ENCODE measurements at places on chromosomes 6 and 20.

- no peak for DNase-seq
Observed at GRCh38 chr6:99111590-99111989, 163.8 kb upstream of the FBXL4 start.

DNA sequence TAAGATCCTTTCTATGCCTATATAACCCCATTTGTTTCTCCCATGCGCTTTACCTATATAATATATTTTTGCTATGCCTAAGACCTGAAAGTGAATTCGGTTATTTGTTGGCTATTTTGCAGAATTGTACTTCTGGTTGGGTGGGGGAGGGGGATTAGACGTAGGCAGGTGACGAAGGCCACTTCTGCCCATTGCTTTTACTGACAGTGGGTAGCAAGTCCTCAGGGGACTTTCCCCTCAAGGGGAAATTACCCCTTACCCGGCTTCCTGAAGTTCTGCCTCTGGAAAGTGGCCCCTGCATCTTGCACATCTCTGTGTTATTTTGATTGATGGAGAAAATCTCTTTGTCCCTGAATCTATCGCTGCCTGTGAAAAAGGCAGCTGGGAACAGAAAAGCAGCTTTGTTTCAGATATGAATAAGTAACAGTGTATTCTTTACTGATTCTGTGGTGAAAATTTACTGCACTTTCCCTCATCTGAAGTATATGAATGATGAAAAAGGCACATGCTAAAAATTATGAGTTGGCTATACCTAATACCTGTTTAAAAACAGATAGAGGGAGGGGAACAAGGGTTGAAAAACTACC, 133.9 kb downstream of the UTRN start:
- no peak for DNase-seq

DNA sequence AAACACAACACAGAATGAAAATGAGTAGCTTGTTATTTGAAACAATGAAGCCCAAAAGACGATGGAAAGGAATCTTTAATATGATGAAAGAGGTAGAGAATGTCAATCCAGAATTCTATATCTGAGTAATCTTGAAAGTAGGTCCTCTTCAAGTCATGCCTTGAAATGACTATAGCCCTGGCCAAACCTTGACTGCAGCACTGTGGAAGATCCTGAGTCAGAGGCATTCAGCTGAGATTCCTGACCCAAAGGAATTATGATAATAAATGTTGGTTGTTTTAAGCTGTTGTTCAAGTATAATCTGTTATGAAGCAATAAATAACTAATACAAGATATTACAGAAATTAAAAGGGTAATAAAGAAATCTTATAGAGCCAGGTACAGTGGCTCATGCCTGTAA, 64.8 kb downstream of the IBTK start:
- DNase-seq: no peak

DNA sequence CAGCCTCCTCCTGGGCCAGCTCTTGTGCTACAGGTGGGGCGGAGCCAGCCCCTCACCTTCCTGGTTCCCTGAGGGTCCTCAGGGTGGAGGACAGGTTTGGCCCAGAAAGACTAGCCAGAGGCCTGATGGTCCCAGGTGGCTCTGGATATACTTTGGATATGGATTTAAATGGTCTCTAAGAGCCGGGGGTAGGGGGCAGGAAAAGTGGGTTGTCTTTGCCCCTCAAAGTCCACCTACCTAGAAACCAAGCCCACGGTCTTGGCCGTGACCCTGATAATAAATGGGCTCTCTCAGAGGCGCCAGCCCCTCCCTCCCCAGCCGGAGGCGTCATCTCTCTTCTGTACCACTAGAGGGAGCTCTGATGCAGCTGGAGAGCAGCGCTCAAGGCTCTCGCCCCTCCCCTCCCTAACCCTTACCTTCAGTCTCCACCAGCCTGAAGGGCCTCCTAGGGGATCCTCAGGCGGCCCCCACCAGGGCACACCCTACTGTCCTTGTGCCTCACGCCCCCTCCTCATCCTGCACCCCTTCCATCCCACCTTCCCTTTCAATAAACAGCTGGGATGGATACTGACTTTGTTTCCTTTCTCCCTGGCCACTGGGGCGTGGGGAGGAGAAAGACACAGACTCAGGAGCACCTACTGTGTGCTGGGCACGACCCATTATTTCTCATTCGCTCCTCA, 7.5 kb downstream of the NRSN2 start:
- peak; percentile 81 for DNase-seq

GRCh38 chr6:3309391-3310050, 50.8 kb downstream of the PSMG4 start:
- peak; percentile 42 for DNase-seq

DNA sequence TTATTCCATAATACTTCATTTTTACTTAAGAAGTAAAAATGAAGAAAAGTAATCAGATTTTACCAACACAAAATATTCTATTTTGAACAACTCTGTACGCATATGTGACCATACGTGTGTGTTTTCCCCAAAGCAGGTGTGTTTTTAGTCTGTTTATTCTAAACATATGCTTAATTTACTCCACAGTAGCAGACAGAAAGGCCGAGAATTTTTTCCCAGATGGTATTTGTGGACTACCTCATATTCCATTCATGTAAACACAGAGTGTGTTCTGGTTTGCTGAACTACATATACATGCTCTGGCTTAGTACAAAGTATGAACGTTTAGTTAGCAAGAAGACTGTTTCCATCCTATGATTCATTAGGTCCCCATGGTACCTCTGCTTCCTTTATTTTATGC, 233.3 kb upstream of the RUNX2 start:
- no peak for DNase-seq

GRCh38 chr20:24017458-24017755, 28.8 kb upstream of the GGTLC1 start:
- DNase-seq: no peak

GRCh38 chr6:1363729-1364572, 25.4 kb upstream of the FOXF2 start:
- no peak for DNase-seq

- DNase-seq: no peak
Observed at GRCh38 chr20:32879538-32879937, 20.8 kb downstream of the EFCAB8 start.

GRCh38 chr20:8293750-8294149, 161.7 kb downstream of the PLCB1 start:
- no peak for DNase-seq

GRCh38 chr6:117548797-117549301, 53.5 kb downstream of the GOPC start:
- no peak for DNase-seq

GRCh38 chr6:138607478-138608433, 108.5 kb upstream of the NHSL1 start:
- no peak for DNase-seq

GRCh38 chr6:116066789-116067188, 6.1 kb upstream of the FRK start:
- DNase-seq: no peak

- peak; percentile 35 for DNase-seq
Observed at GRCh38 chr6:105992315-105992961, 93.7 kb upstream of the PRDM1 start.

DNA sequence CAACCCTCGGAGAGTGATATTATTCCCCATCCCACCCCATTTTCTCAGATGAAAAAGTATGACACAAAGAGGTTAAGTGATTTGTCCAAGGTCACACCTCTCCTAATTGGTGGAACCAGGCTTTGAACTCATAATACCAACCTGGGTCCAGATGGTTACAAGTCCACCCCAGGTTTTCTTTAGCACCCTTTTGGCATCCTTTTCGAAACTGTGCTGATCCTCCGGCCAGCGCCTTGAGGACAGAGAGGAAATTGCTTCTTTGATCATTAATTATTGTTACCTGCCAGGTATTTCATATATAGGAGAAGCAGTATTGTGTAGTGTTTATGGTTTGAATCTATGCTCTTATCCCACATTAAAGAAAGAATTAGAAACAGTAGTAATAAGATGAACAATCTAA, 29.3 kb upstream of the PDYN start:
- DNase-seq: no peak

DNA sequence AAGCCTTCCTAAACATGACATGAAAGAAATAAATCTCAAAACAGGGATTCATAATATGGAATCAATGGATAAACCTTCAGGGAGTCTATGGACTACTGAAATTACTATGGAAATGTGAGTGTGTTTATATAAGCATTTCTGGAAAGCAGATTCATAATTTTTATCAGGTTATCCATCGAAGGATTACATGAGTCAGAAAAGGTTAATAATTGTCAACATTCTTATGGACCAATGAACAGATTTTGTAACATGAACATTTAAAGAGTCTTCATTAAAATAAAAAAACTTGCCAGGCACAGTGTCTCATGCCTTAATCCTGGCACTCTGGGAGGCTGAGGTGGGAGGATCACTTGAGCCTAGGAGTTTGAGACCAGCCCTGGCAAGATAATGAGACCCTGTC, 84.8 kb downstream of the AHI1 start:
- no peak for DNase-seq

DNA sequence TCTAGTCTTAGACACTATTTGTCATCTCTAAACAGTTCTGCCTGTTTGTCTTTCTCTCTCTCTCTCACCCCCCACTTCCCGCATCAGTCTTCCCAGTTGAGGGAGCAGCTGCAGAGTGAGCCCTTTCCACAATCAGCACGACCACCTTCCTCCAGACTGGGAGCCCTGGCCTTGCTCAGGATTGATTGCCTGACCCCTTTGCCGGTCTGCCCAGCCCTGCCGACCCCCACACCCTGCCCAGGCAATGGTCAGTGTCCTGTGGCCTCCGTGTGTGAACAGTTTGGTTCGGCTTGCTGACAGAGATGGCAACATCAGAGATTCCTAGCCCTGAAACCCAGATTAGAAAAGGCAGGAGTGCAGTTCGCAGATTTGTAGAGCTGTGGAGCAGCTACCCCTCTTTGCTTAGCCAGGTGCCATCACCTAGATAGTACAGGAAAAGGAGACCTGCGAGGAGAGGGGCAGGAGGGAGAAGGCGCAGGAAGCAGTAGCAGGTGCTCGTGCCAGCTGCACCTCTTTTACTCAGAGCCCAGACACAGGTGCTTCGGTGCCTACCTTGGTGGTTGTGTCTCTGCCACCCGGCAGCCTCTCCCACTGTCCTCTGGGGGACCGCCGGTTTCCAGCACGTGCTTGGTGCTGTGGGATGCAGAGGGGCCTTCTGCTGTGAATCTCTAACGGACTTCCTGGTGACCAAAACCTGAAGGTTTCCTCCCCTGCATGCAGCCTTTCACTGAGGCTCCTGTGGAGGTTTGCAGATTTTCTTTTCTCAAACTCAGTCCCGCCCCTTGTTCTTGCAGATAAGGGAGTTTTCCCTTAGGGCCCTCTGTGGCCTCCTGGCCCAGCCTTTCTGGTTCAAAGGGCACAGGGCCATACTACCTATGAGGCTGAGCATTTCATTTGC, 92.4 kb downstream of the SCML4 start:
- DNase-seq: no peak

DNA sequence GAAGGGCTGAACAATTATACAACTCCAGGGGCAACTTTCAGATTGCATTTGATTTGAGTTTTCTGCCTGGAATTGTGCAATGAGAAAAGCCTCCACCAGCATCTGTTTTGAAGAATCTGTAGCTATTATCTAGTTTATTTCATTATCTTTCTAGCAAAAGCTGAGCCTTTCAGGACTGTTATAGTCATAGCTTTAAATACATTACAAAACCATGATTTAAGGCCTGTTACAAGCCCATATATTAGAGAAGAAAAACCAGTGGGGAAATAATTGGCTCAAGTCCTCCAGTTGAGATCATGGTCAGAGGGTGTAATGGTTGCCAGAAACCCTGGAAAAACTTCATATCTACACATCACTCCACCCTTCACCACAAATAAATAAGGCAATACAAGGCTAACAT, 676.2 kb downstream of the HDGFL1 start:
- no peak for DNase-seq

- DNase-seq: no peak
Observed at GRCh38 chr6:7975764-7976146, 65.2 kb upstream of the TXNDC5 start.

DNA sequence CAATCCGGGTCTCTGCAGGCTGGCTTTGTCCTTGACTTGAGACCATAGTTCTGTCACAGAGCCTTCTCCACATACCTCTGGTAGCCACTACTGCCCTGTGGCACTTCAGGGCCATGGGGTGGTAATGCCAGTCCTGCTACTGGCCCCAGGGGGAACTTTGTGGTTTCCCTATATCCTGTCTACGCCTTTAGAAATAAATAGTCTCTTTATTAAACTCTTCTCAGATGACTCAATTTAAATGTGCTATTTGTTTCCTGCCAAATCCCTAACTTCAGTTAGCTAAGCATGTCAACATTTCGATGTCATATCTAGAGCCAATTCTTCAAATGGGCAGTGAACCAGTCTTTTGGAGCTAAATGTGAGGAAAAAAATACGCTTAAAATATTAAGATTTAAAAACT, 60.1 kb downstream of the SEL1L2 start:
- no peak for DNase-seq

- no peak for DNase-seq
Observed at GRCh38 chr20:11906626-11907480, 10.8 kb upstream of the BTBD3 start.

DNA sequence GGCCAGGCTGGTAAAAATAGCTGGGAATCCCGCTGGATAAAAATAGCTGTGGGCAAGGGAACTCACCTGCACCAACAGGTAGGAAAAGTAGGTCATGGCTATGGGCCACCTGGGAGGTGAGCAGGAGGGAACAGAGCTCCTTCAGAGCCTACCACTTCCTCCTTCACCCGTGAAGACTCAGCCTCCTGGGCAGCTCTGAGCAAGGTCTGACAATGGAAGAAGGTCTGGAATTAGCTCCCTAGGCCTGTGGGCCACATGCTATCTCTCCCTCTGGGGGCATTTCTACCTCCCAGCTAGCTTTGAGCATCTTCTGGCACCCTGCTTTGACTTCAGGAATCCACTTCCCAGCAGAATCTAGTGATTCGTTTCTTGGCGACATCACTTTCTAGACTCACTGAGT, 153.9 kb downstream of the MRPL14 start:
- DNase-seq: no peak

DNA sequence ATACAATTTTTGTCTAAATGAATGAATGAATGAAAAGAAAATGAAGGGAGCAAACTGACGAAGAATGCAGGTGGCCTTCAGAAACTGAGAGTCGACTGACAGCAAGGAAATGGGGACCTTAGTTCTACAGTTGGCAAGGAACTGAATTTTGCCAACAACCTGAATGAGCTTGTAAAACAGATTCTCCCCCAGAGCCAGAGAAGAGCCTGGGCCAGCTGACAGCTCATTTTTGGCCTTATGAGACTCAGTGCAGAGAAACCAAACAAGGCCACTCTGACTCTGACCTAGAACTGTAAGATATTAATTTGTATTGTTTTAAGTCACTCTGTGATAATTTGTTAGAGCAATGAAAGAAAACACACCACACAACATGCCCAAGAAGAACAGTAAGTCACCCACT, 21.8 kb downstream of the MAN1A1 start:
- no peak for DNase-seq

DNA sequence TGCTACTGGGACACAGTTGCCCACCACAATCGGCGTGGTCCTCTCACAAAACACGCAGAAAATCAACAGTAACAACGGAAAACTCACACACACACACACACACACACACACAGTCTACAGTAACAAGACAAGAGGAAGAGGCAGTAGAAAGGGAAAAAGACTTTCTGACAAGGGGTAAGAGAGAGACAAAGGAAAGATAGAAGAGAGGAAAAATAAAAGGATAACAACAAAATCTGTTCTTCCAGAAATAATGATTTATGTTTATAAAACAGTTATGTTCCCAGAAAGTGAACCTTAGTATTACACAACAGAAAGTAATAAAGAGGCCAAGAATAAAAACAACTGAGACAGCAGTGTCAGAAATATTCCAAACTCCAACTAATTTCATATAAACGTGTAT, 2.9 kb downstream of the RANBP9 start:
- DNase-seq: no peak

All from NCI-H1092 treated with DMSO at 0.1 percent for 48 hours (cell line).